ENCODE measurements at places on chromosomes 2 and 18.
A peak's percentile ranks its signal among the peaks of the same experiment; 100 is the strongest.

GRCh38 chr2:232030229-232030628, 68.7 kb downstream of the DIS3L2 start:
- no peak overlapping the region for H3K27ac ChIP-seq
- peaks cover 8% of the 10 kb centered on the region for H3K4me1 ChIP-seq
- no peak overlapping the region for H3K4me3 ChIP-seq
- no peaks in the 10 kb centered on the region for H3K36me3 ChIP-seq

DNA sequence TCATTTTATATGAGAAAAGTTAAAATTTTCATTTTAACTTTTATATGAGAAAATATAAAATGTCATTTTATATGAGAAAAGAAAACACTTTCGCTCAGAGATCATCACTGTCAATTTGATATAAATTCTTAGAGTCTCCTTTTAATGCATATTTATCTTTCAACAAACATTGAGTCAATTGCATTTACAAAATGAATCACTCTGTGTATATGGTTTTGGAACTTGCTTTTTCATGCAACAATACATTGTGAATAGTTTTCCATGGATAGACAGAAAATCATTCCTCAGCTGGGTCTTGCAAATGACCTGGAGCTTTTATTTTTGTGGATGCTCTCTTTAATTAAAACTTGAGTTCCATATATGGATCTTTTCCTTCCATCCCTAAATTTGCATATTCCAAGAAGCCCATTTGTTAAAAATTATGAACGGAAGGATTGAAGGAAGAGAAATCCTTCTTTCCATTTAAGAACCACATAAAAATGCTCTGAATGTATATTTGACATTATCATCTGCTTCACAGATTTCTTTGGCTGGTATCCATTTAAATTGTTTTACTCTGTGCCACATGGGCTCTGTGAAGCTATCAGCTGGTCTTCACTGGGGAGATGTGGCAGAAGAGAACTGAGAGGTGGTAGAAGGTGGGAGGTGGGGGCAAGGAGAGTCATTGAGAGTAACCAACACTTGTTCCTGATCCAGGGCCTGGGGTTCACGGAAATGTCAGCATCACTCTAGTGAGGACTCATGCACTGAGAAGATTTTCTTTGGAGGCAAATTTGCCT, 104.1 kb downstream of the QPCT start:
- no peaks in the 10 kb centered on the region for H3K4me1 ChIP-seq
- no peaks in the 10 kb centered on the region for H3K27me3 ChIP-seq
- H3K36me3 ChIP-seq: no peaks in the 10 kb centered on the region

- DNase-seq: no peak
- H3K27ac ChIP-seq: no peak overlapping the region
- H3K27me3 ChIP-seq: no peaks in the 10 kb centered on the region
- H3K36me3 ChIP-seq: no peaks in the 10 kb centered on the region
- no peak overlapping the region for H3K4me3 ChIP-seq
- no peaks in the 10 kb centered on the region for H3K4me1 ChIP-seq
Measured at GRCh38 chr2:53170466-53170865, 597.1 kb upstream of the CHAC2 start.

GRCh38 chr2:235852526-235852920, 315.7 kb downstream of the GBX2 start:
- H3K4me1 ChIP-seq: no peaks in the 10 kb centered on the region
- no peak for DNase-seq
- H3K4me3 ChIP-seq: no peak overlapping the region
- no peak overlapping the region for H3K27ac ChIP-seq
- H3K27me3 ChIP-seq: no peaks in the 10 kb centered on the region
- no peaks in the 10 kb centered on the region for H3K36me3 ChIP-seq

DNA sequence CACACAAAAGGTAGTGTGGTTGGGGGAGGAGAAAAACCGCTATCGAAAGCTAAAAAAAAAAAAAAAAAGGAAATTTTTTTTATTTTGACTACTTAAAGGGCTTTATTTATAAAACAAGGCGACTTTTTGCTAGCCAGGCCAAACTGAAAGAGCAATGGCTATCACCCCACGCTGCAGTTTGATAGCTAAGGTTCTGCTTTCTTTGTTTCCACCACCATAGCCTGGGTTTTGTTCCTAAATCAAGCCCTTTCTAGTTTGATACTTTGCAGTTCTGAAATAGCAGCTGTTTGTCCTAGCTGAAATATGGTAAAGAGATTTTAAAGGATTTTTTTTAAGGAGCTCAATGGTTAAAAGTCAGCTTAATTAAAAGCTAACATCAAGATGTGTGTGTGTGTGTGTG, 67.4 kb upstream of the ABCA12 start:
- H3K36me3 ChIP-seq: no peaks in the 10 kb centered on the region
- no peak overlapping the region for H3K27ac ChIP-seq
- no peaks in the 10 kb centered on the region for H3K4me1 ChIP-seq
- no peak overlapping the region for H3K4me3 ChIP-seq
- H3K27me3 ChIP-seq: no peaks in the 10 kb centered on the region
- no peak for DNase-seq

DNA sequence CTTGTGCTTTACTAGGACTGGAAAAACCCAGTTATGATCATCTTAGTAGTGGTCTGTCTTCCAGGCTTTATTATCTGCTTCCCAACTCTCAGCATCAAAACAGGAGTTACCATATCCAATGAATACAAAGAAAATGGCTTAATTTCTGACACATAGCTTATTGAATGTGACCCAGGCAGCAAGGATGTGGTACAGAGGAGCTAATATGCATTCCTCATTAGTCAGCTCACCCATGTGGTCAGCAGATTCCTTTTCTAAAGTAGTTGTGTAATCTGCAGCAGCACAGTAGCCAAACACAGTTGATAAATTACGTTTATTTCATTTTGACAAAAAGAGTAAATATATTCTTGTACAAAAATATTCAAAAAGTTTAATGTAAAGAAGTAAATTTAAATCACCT, 43.6 kb downstream of the TSPYL6 start:
- no peak overlapping the region for H3K27ac ChIP-seq
- H3K4me3 ChIP-seq: no peak overlapping the region
- no peaks in the 10 kb centered on the region for H3K36me3 ChIP-seq
- peaks cover 3% of the 10 kb centered on the region for H3K4me1 ChIP-seq
- no peak for DNase-seq

DNA sequence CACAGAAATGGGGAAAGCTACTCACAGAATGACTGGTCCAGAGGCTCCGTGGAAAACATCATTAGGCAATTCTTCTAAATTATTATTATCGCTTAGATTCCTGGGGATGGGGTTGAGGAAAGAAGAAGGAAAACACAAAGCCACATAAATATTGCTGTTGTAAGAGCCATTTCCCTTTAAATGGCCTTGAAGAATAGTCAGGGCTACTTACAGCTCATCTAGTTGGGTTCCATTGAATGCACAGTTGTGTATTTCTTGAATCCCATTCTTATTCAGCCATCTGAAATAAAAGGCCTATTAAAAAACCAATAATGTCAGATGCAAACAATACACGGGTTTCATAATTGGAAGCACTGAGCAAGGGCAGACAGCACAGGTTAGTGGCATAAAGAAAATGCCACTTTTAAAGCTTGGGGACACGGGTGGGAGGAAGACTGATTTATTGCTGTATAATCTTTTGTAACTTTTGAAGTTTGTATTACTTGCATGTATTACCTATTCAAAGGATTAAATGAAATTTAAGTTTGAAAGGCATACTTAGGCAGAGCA, 171.4 kb downstream of the FSHR start:
- no peaks in the 10 kb centered on the region for H3K27me3 ChIP-seq
- no peaks in the 10 kb centered on the region for H3K4me1 ChIP-seq
- no peak overlapping the region for H3K4me3 ChIP-seq
- H3K36me3 ChIP-seq: no peaks in the 10 kb centered on the region
- no peak overlapping the region for H3K27ac ChIP-seq

- H3K27me3 ChIP-seq: no peaks in the 10 kb centered on the region
- DNase-seq: no peak
- H3K27ac ChIP-seq: peak overlapping the region; percentile 20
- no peak overlapping the region for H3K4me3 ChIP-seq
- H3K36me3 ChIP-seq: no peaks in the 10 kb centered on the region
Measured at GRCh38 chr2:53987336-53987921, 16.6 kb upstream of the PSME4 start.

- H3K36me3 ChIP-seq: no peaks in the 10 kb centered on the region
- H3K27ac ChIP-seq: no peak overlapping the region
- H3K4me3 ChIP-seq: no peak overlapping the region
- DNase-seq: no peak
- peaks cover 7% of the 10 kb centered on the region for H3K4me1 ChIP-seq
Measured at GRCh38 chr2:112640800-112641675, 4.7 kb upstream of the SLC20A1 start.

DNA sequence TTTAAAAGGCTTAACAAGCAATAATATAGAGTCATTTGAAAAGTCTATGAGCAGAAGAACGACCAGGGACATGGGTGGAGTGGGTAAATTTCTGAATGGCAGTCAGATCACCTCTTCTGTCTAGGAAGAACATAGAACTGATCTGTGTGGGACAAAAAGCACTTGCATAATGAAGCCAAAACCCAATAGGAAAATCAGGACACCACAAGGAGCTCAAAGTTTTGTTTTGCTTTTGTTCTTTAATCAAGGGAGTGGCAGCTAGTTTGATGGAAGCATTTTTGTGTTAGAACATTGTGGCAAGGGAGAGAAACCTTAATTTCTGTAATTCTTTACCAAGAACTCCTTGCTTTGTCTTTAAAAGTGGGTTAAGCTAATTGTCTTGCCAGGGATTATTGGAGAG, 240.2 kb upstream of the TANK start:
- no peak for DNase-seq
- H3K4me3 ChIP-seq: no peak overlapping the region
- no peaks in the 10 kb centered on the region for H3K27me3 ChIP-seq

DNA sequence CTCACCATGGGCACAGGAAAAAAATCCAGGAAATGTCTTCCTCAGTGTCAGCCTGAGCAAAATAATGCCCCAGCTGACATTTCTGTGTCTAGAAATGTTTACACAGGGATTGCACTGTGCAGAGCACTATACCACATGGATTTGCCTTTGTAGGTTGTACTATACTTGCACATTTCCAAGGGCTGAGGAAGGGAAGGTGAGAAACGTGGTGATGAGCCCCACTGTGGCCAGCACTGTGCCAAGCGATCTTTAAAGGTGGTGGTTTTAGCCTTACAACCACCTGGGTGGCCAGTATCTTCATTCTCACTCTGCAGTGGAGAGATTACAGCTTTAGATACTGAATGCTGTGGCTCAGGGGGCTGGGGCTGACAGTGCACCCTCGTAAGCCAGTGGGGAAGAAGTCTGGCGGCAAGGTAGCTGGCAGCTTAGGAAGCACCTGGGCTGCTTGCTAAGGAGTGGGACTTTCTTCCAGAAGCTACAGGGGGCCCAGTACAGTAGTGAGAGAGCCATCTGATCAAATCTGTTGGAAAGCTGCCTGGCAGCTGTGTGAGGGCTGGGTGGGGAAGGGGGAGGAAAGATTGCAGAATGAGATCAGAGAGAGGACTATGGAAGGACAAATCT, 81.4 kb upstream of the MSH2 start:
- no peak overlapping the region for H3K27ac ChIP-seq
- no peak overlapping the region for H3K4me3 ChIP-seq
- H3K36me3 ChIP-seq: no peaks in the 10 kb centered on the region

GRCh38 chr18:25449046-25449445, 97.1 kb upstream of the ZNF521 start:
- H3K4me3 ChIP-seq: no peak overlapping the region
- no peaks in the 10 kb centered on the region for H3K36me3 ChIP-seq
- DNase-seq: no peak
- H3K27ac ChIP-seq: no peak overlapping the region
- no peaks in the 10 kb centered on the region for H3K4me1 ChIP-seq

- H3K4me3 ChIP-seq: no peak overlapping the region
- no peaks in the 10 kb centered on the region for H3K27me3 ChIP-seq
- no peaks in the 10 kb centered on the region for H3K36me3 ChIP-seq
- no peaks in the 10 kb centered on the region for H3K4me1 ChIP-seq
- H3K27ac ChIP-seq: no peak overlapping the region
Measured at GRCh38 chr2:73018188-73018825, 53.2 kb downstream of the SFXN5 start.

DNA sequence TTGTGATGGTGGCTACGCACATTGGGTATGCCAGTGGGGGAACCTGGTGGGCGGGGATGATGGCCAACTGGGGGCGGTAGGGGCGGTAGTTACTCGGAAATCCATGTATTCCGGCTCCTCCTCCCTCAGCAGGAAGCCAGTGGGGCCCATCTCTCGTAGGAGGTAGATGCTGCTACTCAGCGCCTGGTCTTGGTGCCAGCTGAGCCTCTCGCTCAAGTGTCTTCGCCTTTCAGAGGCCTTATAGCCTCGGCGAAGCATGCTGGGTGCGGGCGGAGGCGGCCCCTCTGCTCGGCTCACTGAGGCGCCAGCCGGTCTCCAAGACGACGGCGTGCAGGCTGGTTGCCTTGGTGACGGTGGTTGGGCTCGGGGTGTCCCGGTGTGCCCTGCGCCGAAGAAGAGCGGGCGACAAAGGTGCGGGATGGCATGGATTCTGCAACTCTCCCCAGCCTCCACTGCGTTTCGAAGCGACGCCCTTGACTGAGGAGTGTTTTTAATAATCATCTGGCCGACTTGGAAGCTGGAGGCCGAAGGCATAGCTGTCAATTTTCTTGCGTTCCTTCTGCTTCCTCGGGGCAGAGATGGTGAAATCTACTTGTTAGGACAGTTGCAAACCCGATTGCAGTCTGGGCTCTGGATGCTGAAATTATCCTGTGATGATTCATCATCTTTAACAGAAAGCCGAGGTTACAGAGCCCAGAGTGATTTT, at the start of gene ZSWIM2:
TSS of gene ZSWIM2 (minus strand) at position 298 of the 706 bp plus-strand sequence. CDS start at position 258, 40 bp downstream.
- no peaks in the 10 kb centered on the region for H3K36me3 ChIP-seq
- no peaks in the 10 kb centered on the region for H3K27me3 ChIP-seq
- DNase-seq: no peak
- peak within 1 kb of the TSS; percentile 22 for H3K4me3 ChIP-seq

GRCh38 chr18:1011349-1011748, 106.7 kb downstream of the ADCYAP1 start:
- H3K27me3 ChIP-seq: no peaks in the 10 kb centered on the region
- H3K27ac ChIP-seq: no peak overlapping the region
- H3K4me1 ChIP-seq: no peaks in the 10 kb centered on the region
- no peaks in the 10 kb centered on the region for H3K36me3 ChIP-seq
- H3K4me3 ChIP-seq: no peak overlapping the region

DNA sequence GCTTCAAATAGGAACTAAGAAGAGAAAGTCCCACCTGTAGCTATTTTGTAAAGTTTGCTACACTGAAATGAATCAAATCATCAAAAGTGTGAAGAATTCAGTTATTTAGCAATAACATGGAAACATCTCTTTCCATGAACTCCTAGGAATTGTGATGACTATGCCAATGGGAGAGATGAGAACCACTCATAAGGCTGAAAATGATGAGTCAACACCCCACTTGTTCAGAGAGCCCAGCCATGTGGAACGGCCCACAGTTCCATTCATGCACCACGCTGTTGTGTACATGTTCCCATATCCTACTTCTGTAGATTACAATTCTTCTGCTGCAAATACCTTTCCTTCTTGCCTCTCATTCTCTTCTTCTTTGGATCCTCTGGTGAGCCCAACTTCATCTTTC, 645.5 kb upstream of the ID2 start:
- no peaks in the 10 kb centered on the region for H3K4me1 ChIP-seq
- DNase-seq: no peak
- no peak overlapping the region for H3K4me3 ChIP-seq
- no peaks in the 10 kb centered on the region for H3K36me3 ChIP-seq
- H3K27me3 ChIP-seq: no peaks in the 10 kb centered on the region
